Gastroesophageal sphincter (tissue), 4 donors: ENCODE measurements at places on chromosomes 2 and 18. TPM values are rescaled to one million over a fixed set of nuclear protein-coding genes. Genes with fewer than 3 reads are reported as not detected.

DNA sequence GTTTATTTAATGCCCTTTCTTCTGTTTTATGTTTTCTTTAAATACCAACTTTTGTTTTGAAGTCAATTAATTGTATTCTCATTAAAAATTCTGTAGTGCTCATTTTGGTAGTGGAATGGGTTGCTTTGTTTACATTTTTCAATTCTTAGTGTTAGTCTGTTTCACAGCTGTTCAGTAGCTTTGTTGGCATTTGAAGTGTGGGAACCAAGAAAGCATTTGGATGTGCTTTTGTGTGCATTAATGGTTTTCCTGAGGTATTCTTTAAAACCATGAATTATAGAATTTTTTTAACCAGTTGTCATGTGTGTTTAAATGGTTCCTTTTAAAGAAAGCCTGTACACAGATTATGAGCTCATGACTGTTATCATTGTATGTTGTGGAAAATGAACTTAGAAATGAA lies 19.7 kb downstream of the MIB1 start:
- no peak for ATAC-seq

Gene GREB1
- 3.1 TPM for total RNA-seq

- ATAC-seq: no peak
These were observed 126.9 kb downstream of the NFATC1 start for GRCh38 chr18:79522451-79523205.

GRCh38 chr2:20447437-20448245 lies 767 bp downstream of the RHOB start:
- ATAC-seq: no peak

Gene CXCR4
- total RNA-seq: 7.5 TPM

DNA sequence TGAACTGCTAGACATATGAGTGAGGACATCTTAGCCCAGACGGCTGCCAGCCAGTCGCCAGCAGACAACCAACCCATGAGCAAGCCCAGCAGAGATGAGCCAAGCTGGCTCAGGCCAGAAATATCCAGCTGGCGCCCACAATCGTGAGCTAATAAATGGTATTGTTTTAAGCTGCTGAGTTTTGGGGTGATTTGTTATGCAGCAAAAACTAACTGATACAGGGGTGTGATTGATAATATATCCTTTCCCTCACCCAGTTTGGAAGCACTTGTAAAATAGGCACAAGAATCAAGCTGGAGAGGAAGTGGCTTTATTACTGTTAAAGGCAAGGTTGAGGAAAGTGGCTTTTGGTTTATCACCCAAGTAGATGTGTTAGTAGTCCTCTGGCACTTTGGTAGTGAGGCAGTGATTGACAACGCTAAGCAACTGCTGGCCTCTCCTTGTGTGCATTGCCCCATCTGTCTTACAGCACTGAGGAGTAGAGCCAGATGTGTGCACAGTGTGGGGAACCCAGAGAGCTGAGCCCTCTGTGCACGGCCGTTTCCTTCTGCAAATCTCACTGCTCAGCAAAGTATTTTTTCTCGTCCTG lies 110.1 kb downstream of the MYO1B start:
- ATAC-seq: no peak

DNA sequence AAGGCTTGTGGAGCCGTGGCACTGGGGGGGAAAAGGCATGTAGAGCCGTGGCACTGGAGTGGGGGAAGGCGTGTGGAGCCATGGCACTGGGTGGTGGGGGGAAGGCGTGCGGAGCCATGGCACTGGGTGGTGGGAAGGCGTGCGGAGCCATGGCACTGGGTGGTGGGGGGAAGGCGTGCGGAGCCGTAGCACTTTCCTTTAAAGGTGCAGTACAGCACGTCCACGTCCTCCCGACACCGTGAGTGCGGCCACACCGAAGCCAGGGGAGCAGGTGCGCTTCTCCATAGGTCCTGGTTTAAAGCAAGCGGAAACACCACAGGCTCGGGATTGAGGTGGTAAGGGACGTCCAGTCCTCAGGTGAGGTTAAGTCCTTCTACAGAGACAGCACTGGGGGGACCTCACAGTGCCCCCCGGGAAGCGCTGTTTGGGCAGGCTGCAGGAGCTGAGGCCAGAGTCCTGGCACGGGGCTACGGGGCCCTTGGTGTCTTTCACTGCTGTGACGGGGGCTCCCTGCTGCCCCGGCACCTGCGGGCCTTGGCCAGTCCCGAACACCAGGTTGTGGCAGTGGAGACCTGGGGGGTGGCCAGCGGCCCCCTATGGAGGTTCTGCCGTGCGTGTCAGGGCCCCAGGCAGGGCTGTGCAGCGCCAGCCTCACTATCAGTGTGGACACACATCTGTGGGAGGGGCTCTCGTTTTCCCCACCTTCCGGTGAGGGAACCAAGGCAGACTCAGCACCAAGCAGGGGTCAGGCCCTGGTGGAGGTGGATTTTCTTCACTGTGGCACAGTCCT lies 93.0 kb upstream of the CTDP1 start:
- no peak for ATAC-seq

DNA sequence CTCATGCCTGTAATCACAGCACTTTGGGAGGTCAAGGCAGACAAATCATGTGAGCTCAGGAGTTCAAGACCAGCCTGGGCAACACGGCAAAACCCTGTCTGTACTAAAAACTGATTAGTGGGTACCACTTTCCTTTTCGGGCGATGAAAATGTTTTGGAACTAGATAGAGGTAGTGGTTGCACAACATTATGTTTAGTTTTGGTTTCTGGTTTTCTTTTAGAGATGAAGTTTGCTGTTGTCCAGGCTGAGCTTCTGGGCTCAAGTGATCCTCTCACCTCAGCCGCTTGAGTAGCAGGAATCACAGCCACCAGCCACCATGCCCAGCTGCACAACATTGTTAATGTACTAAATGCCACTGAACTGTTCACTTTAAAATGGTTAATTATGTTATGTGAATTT lies 27.6 kb downstream of the AAK1 start:
- ATAC-seq: no peak

- no peak for ATAC-seq
These were observed 70.7 kb downstream of the LIPG start for GRCh38 chr18:49632588-49632987.

DNA sequence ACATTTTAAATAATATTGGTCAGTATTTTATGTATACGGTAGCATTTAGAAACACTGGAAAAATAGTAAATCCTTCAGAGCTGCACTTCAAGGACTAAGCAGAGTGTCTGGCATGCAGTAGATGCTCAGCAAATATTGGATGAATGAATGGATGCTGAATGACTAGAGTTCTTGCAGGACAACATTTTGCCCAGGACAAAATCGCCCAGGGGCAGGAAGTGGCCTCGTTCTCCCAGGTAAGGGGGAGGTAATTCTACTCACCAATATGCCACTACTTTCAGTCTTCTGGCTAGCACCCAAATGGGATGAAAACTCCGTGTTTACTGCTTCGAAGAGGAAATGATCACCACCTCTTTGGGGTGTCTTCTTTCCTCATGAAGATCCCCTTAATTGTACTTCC lies 4.0 kb upstream of the DGUOK start:
- ATAC-seq: no peak

- no peak for ATAC-seq
These were observed 194.9 kb upstream of the HDAC4 start for GRCh38 chr2:239595726-239596125.

GRCh38 chr2:140506606-140507005 lies 1624.2 kb downstream of the LRP1B start:
- ATAC-seq: no peak

- no peak for ATAC-seq
These were observed 248.9 kb upstream of the THUMPD2 start for GRCh38 chr2:40027968-40028367.

GRCh38 chr2:30736461-30737325 lies 70.6 kb downstream of the CAPN13 start:
- ATAC-seq: no peak

Gene GAD1
- total RNA-seq: not detected

DNA sequence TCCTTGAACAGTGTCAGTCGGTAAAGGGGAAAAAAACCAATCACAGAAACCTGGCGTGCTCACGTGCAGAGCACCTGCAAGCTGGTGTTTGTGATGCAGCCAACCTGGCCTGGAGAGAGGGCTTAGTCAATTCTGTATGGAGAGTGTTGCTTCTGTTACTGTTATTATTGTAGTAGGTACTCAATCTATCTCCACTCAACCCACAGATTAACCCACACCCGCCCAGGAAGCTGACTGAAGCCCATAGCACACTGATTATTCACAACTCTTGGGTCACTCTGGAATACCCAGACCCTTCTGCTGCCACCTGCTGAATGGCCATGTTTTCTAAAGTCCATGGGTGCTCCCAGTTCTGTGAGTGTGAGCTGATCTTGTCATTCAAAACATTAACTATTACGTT lies 53.9 kb downstream of the TNFRSF11A start:
- no peak for ATAC-seq

Gene TXNDC2
- 0.96 TPM for total RNA-seq

- no peak for ATAC-seq
These were observed 15.1 kb upstream of the MBOAT2 start for GRCh38 chr2:9018534-9018933.

DNA sequence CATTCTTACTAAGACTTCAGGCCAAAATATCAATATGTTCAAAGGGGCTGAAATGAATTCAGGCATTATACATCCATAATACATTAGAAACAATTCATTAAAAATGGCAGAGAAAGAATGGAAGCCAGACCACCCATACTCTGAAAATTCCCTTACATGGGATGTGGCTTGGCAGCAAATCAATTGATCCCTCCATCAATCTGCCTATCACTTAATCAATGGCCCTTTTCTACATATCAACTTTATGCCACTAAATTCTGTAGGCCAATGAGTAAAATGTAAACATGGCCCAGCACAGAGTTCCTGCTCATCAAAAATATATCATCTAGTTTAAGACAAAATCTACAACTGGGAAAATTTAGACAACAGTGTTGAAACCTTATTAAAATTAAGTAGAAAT lies 41.8 kb upstream of the SLC14A2 start:
- ATAC-seq: no peak

GRCh38 chr2:240760121-240760520 lies 59.9 kb downstream of the KIF1A start:
- no peak for ATAC-seq

DNA sequence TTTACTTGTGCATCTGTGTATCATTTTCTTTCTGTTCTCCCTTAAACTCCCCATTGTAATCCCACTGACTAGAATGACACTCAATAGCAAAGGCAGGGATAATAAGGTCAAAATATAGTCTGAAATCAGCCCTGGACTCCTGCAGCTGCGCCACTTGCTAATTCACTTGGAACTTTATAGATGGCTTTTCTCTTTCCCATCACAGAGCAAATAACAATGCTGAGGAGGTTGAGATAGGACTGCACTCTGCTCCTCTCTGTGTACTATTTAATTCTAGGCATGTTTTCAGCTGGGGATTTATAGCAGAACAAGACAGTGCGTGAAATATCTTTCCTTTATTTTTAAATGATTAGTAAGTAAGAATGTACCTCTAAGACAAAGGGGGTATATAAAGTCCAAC lies 324.2 kb downstream of the LNPK start:
- ATAC-seq: no peak

GRCh38 chr2:119223521-119224390 lies at the start of gene STEAP3:
Gene STEAP3, plus strand, starts transcription at chr2:119223834. Its CDS starts 7,179 bp downstream, at chr2:119231013.
- ATAC-seq: peak; percentile 88

DNA sequence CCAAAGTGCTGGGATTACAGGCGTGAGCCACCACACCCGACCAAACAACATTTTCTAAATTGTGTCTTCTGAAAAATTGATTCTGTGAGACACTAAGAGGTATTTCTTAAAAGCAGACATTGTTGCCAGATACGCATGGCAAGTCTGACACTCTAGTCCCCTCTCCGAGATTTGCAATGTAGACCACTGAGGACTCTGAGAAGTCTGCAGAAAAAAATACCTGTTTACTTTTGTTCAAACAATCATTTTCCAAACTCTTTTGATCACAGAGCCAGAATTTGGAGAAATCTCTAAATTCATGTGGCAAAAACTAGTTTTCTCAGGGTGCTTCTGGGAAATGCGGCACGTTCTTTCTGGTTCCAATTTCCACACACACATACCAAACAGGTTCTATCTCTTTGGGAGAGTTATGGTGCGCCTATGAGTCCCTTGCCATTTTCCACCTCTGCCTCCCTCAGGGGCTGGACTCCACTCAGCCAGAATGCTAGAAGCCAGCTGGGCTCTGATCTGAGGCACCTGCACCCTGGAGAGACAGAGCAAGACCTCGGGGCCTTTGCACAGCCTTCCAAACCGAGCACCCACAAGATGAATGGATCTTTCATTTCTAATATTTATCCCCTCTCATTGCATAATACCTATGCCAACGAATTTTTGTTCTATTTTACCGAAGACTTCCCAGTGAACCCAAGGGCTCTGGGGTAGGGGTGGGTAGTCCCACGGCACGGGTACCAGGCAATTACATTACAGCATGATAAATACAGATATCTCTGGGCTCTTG lies 152.7 kb downstream of the MYCN start:
- ATAC-seq: no peak
